PC-9 (cell line): ENCODE measurements at places on chromosomes 2 and 18. TPM values are rescaled to one million over a fixed set of nuclear protein-coding genes. Genes with fewer than 3 reads are reported as not detected.

Gene LRP1B
- total RNA-seq, result 1.7 and 2.9 TPM in 2 replicates

Gene OTOF
- not detected in 2 replicates for total RNA-seq

Gene ASPRV1
- 0.30 and 0.48 TPM in 2 replicates for total RNA-seq

Gene TRAF3IP1
- total RNA-seq, result 50.2 and 51.7 TPM in 2 replicates

Gene SERPINB8
- total RNA-seq, result 5.1 and 7.2 TPM in 2 replicates

Gene ECEL1
- total RNA-seq, result not detected in 2 replicates

Gene COL3A1
- total RNA-seq, result not detected in 2 replicates

Gene SULT1C2
- total RNA-seq, result 2.1 and 3.0 TPM in 2 replicates

Gene SP140
- total RNA-seq, result 0.58 and 0.83 TPM in 2 replicates

Gene FBLN7
- total RNA-seq, result 0.70 and 1.6 TPM in 2 replicates

Gene DHX57
- 20.8 and 28.1 TPM in 2 replicates for total RNA-seq

DNA sequence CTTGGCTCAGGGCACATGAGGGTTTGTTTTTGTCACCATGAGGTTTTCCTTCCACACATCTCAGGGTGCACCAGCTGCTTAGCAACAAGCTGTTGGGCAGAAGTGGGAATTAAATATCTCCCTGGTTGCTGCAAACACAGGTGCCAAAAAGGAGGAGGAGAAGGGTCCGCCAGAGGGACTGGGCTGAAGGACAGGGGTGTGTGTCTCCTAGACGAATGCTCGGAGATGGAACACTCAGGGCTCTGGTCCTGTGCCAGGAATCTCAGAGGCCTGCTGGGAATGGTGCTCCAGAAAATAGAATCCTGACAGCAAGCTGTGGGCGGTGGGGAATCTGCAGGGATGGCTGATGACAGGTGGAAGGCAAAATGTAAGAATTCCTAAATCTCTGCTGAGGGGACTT, 94.5 kb downstream of the VSNL1 start:
- no peak for DNase-seq

- DNase-seq, result no peak
Observed at GRCh38 chr18:59833785-59834184, 66.0 kb upstream of the PMAIP1 start.

- DNase-seq, result no peak
Observed at GRCh38 chr2:20403774-20404312, 43.0 kb upstream of the RHOB start.

DNA sequence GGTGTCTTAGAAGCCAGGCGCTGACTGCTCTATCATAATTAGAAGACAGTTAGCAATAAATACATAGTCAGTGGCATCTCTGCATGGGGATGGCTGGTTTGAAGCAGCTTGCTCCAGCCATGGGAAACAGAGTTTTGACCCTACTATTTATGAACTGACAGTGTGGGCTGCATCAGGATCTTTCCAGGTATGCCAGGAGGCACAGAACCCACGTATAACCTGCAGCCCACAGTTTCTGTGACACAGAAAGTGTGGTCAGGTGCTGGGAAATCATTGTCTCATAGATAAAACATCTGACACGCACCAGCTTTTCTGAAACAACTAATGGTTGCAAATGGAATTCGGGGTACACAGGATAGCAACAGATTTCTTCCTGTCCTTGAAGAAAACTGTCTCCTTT, 34.7 kb downstream of the INPP4A start:
- DNase-seq, result no peak

DNA sequence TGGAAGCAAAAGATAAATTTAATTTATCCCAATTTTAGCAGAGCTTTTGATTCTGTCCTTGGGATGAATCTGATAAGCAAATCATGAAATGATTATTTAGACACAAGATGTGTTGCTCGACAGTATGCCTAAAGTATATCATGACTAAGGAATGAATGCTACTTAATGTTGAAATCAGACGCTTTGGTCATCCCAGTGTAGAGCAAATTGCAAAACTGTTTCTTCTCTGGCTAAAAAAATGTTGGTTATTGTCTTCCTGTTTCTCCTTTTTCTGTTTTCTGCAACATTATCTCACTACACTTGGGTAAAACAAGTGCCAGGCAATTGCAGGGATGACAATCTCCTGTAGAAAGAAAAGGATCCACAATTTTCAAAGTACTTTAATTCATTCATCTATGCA, 66.4 kb downstream of the BABAM2 start:
- DNase-seq, result no peak

DNA sequence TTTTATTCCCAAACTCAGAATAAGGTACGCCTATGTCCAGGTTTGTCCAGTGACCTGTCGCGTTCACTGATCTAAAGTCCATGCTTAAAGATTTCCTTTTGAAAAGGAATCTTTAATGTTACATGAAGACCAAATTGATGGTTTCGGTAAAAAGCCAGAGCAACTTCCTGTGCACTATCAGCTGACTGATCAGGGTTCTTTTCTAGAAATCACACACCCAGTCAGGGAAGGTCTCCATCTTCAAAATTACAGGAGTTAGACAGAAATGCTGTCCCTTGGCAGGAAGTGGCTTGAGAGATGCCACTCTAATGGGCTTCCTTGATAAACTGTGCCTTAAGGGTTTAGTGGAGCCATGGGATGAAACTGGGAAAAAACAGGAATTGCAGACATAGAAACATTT, 14.7 kb upstream of the ARHGAP25 start:
- no peak for DNase-seq

DNA sequence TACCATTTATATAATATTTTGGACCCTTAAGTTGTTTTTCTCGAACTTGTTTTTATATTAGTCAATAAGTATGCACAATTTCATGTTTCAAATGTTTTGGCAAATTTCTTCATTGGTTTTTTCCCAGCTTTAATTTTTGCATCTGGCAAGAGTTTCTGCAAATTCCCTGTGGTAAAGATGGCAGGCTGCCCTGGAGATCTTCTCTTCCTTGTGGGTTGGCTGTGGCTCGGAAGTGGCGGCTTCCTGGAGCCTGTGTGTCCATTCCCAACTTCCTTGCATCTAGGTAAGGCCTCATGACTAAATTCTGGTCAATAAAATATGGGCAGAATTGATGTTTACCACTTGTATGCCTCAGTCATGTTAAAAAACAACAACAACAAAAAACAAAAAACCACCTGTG, 818.6 kb downstream of the EPHA4 start:
- no peak for DNase-seq

- DNase-seq, result no peak
Observed at GRCh38 chr2:19274439-19274838, 84.0 kb downstream of the OSR1 start.

- peak; percentile 26 for DNase-seq
Observed at GRCh38 chr2:29923110-29923721, 1.8 kb upstream of the ALK start.

GRCh38 chr18:36307513-36307912, 10.0 kb downstream of the FHOD3 start:
- no peak for DNase-seq

DNA sequence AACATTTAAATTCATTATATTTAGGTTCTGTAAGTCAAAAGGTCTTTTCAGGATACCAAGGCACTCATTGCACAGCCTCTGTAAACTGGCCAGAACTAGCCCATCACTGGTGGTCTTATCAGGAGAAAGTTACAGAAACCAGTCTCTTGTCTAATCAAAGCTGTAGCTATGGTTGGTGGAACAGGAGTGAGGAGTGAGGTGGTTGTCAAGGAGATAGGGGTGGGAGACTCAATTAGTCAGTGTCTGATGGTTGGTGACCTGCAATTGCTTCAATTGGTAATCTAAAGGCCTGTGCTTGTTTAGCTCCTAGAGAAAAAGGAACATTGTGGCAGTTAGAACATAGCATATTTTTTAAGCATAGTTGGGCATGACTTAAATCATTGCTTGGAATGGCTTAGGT, 458.6 kb upstream of the CDH2 start:
- DNase-seq, result no peak

DNA sequence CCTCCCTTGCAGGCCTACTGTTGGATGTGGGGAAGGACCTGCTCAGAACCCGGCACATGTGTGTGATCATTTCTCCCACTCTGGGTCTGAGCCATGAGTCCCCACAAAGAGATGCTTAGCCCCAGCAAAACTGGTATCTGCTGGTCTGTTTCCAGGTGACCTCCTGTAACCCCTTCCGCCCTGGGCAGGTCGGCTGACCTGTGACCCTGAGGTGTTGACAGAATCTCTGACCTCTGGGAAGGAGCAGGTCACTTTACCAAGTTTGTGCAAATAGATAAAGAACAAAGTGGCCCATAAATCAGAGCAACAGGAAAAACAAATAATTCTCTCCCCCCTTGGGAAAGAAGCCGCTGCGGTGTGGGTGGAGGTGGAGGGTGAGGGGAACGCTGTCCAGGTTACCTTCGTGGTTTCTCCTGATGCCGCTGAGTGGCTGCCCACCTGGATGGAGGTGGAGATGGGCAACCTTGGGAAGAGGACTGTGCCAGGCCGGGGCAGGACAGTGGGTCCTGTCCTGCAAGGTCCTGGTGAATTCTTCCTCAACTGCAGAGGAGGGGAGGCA, 174.0 kb upstream of the MYCN start:
- no peak for DNase-seq

- DNase-seq, result no peak
Observed at GRCh38 chr18:34704823-34705222, 5.3 kb upstream of the DTNA start.

DNA sequence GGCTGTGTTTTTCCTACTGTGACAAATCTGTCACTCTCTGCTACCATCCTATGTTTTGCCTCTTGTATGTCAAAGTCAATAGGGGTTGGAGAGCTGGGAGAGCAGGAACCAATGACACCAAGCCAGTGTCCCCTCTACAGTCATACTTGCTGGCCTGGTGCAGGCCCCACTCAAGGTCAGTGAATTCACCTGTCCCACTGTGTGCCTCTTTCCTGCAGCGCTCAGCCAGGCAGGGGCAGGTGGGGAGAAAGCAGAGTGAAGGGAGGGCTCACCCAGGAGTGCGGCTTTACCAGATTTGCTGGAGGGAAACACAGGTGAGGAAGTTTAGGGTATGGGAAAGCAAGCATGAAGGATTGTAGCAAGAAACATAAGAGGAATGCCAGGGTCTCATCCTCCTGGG, 114.5 kb downstream of the GYPC start:
- DNase-seq, result no peak

DNA sequence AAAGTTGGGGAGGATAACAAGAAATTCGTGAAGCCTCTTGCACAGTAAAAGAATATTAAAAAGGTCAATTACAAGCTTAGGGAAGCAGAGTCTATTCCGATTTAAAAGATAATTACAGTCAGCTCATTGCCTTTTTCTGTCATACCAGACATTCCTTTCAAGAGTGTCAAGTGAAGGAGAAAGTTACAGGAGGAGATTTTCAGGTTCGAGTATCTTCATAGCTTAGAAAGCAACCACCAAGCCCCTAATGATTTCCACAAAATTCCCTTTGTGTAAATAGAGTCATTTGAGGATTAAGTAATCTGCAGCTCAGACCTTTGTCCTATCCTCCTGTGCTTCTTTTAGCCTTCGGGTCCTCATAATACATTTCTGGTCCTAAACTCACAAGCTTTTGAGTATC, 414.9 kb downstream of the CDH2 start:
- DNase-seq, result no peak

- no peak for DNase-seq
Observed at GRCh38 chr2:194382221-194382620, 1274.8 kb upstream of the SLC39A10 start.

GRCh38 chr2:61984682-61985081, 79.2 kb downstream of the COMMD1 start:
- no peak for DNase-seq

- DNase-seq, result no peak
Observed at GRCh38 chr2:1798115-1798784, 53.9 kb upstream of the PXDN start.

- no peak for DNase-seq
Observed at GRCh38 chr2:214577769-214578168, 166.9 kb downstream of the VWC2L start.

- no peak for DNase-seq
Observed at GRCh38 chr2:32627441-32627813, 423 bp upstream of the TTC27 start.
